ENCODE measurements at places on chromosomes 4 and X.

DNA sequence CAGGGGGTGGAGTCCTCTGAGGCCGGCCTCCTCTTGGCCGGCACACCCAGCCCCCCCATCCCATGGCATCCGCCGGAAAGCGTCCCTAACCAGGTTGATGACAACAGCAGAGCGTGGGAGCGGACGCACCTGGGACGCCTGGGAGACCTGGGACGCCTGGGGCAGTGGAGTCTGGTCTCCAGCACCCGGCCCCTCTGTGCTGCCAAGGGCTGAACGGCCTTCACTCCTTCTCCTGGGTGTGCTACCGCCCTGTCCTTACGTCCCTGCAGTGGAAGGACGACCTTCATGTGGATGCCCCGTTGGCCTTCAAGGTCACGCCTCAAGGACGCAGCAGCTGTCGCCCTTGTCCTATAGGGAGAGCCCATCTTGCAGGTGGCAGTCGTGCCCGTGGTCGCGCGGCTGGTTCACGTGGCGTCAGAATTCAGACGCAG lies 26.9 kb downstream of the NKX1-1 start:
- no peak for DNase-seq

DNA sequence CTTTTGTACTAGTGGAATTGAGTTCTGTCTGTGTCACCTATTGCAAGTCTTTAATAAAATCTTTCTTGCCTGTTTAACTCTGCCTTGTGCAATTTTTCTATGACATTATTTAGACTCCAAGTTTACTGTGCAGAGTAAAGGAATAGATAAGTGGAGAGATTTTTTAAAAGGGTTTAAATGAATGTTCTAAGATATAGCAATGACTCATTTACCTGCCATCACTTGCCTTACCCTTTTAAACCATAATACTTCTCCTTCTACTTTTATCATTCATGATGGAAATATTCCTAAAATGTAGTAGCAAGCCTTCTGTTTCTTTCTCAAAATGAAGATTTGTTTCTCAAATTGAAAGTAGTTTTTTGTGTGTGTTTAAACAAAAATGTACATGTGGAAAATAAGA lies 782.8 kb upstream of the MAGEB2 start:
- DNase-seq: no peak

GRCh38 chr4:139844459-139845036 lies 178.9 kb downstream of the MGST2 start:
- no peak for DNase-seq

DNA sequence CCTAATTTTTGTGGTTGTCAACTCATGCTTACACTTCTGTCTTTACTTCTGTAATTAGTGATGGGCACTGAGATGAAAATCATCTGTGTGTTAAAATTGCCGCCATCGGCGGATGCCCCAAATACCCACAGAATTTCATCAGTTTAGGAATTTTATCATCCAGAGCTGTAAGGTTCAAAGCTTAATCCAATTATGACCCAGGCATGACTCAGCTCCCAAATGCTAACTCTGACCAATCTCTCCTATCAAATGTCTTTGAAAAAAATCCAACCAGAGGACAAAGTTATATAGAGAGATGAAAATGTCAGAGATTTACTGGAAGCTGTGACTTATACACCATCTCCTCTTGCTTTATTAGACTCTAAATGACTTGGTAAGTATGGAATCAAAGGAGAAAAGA lies 1048.7 kb upstream of the PRKX start:
- DNase-seq: no peak

- no peak for DNase-seq
These were observed at the start of gene HELT for GRCh38 chr4:185017964-185018772. HELT (plus strand) TSS chr4:185018490; CDS start chr4:185018929, 439 bp downstream.

Data from stimulated activated CD4-positive, alpha-beta T cell treated with anti-CD3 and anti-CD28 coated beads, Interleukin-15, amount 100 ng/mL, for 1 hour (primary cell).